ENCODE measurements at places on chromosomes 5 and 9. TPM values are rescaled to one million over a fixed set of nuclear protein-coding genes. Genes with fewer than 3 reads are reported as not detected.

TMEM171 gene
- not detected for total RNA-seq

DNA sequence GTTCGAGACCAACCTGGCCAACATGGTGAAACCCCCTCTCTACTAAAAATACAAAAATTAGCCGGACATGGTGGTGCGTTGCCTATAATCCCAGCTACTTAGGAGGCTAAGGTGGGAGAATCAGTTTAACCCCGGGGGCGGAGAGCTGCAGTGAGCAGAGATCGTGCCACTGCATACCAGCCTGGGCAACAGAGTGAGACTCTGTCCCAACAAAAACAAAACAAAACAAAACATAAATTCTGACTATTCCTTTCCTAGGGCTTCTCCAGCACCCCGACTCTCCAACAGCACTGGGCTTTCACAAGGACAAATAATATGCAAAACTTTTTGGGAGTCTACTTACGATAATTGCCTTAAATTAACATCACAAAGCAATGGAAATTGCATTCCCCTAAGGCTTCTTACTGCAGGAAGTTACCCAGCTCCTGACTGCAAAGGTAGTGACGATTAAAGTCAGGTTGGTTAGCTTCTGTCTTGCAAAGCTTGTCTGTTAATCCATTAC lies 15.9 kb upstream of the CDKN2AIPNL start:
- H3K4me3 ChIP-seq: no peak overlapping the region
- no peak for DNase-seq
- H3K27me3 ChIP-seq: peaks cover 6% of the 10 kb centered on the region
- no peaks in the 10 kb centered on the region for H3K4me1 ChIP-seq

- H3K27me3 ChIP-seq: no peaks in the 10 kb centered on the region
- no peaks in the 10 kb centered on the region for H3K4me1 ChIP-seq
- no peak overlapping the region for H3K27ac ChIP-seq
- no peak for DNase-seq
- no peak overlapping the region for H3K4me3 ChIP-seq
- H3K36me3 ChIP-seq: no peaks in the 10 kb centered on the region
Observed at GRCh38 chr5:154365823-154366222, 80.0 kb upstream of the SAP30L start.

DNA sequence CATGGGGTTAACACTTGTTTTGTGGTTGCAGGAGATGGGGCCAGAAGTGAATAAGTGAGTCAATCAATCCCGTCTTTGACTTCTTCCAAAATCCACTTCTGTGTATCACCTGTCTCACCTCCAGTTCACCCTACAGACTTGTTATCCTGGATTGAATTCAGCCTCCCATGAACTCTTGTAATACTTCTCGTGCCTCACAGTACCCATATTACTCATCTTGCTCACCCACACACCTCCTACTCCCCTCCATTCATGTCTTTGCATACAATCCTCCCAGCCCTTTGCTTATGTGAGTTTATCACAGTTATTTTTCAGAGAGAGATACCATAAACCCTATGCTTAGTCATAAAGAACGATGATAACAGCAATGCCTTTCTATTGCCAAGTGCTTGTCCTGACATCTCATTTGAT lies 52.9 kb upstream of the PAPPA start:
- no peak for DNase-seq
- no peaks in the 10 kb centered on the region for H3K4me1 ChIP-seq
- no peaks in the 10 kb centered on the region for H3K36me3 ChIP-seq

- peaks cover 14% of the 10 kb centered on the region for H3K4me1 ChIP-seq
- peak; percentile 20 for DNase-seq
- no peak overlapping the region for H3K27ac ChIP-seq
- H3K4me3 ChIP-seq: no peak overlapping the region
- H3K27me3 ChIP-seq: peaks cover 22% of the 10 kb centered on the region
Observed at GRCh38 chr9:76704593-76705204, 59.5 kb upstream of the PCA3 start.

- H3K27me3 ChIP-seq: no peaks in the 10 kb centered on the region
- H3K36me3 ChIP-seq: no peaks in the 10 kb centered on the region
- H3K4me1 ChIP-seq: no peaks in the 10 kb centered on the region
Observed at GRCh38 chr9:12920437-12920836, 145.6 kb downstream of the LURAP1L start.

DNA sequence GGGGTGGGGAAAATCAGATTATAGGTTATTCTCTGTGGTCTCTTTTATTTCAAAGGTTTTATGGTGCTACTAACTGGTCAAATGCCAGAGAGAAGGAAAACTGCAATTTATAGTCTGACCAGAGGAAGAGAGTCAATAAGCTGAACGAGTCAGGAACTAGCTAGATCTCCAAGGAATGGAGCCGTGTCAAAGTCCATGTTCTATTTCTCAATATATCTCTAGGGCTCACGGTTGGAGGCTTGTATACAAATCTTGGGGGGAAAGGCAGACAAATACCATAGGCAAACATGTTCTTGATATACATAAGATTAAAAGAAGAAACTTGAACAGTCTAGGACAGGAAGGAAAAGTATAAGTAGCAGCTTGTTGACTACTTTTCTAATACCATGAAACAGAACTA lies 627.1 kb downstream of the PDE4D start:
- no peak overlapping the region for H3K4me3 ChIP-seq
- no peak for DNase-seq
- no peaks in the 10 kb centered on the region for H3K36me3 ChIP-seq

GRCh38 chr5:170303549-170303948 lies 6.0 kb upstream of the LCP2 start:
- peak overlapping the region; percentile 76 for H3K4me3 ChIP-seq
- peak overlapping the region; percentile 97 for H3K27ac ChIP-seq
- DNase-seq: no peak
